ENCODE measurements at places on chromosomes 6 and 20.

DNA sequence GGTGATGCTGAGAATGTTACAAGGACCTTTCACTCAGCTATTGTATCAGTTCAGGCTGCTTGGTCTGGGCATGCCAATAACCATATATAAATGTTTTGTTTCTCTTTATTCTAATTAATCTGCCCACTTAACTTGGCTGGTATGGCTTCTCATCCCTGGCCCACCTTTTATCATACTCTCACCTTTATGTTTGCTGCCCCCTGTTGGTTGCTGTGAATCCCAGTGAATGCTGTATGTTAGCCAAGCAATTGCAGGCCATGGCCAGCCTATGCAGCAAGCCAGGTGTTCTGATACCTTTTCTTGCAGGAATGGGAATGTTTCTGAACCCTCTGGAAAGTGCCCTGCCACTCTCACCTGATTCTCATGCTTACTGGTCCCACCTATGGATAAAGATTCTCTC lies 54.6 kb downstream of the PCSK2 start:
- no peak for DNase-seq

GRCh38 chr6:109164331-109164730 lies 69.0 kb downstream of the CEP57L1 start:
- no peak for DNase-seq

GRCh38 chr6:39907871-39908575 lies 26.2 kb downstream of the MOCS1 start:
- no peak for DNase-seq

DNA sequence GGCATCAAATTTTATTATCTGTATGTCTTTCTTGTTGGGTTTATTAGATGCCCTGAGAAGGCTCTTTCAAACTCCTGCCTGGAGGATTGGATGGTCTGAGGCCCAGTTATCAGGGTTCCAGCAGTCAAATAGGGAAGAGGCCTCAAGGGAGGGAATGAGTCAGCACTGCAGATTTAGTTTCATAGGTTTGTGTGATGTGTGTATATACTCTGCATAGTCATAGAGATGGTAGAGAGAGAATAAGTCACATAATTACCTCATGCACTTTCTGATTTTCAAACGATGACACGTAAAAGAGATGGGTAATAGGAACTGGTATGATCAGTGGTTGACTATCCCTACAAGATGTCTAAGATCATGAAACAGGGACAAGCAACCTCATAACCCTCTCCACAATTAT lies 82.1 kb downstream of the ADAT2 start:
- no peak for DNase-seq

DNA sequence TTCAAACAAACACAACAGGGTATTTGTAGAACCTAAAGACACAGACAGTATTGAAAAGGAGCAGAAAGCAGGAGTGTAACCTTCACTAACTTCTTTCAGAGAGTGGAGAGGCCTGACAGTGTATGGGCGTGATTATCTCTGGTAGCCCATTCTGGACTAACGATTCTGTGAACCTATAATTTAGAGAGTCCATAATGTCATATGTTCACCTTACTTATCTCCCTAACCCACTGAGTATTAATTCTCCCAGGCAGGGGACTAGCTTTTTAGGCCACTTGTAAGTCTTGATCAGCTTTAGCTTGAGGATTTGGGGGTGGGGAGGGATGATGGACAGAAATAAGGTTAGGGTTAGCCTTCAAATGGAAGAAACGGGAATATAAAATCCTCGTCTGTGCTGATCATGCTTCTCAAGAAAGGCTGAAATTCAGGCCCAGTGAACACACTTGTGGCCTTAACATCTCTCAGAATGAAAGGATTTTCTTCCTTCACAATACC lies 2.8 kb upstream of the PARD6B start:
- DNase-seq: no peak

- DNase-seq: no peak
These were observed 31.4 kb downstream of the GCLC start for GRCh38 chr6:53513519-53513966.

GRCh38 chr6:5968817-5969734 lies 37.6 kb downstream of the NRN1 start:
- no peak for DNase-seq

DNA sequence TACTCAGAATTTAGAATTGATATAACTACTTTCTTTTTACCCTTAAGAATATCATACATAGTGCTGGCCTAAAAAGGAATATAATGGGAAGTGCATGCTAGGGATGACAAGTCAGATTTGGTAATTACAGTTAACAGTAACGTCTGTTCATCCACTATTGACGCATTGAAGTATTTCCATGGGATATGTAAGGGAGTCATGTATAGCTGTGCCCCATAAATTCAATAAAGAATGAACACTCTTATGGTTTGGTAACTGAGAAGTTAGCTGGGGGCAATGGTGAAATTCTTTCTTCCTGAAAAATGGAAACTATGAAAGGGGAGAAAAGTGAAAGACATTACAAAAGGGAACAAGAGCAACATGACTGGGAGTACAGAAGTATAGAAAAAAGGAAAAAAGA lies 2.6 kb upstream of the COL19A1 start:
- DNase-seq: no peak

GRCh38 chr6:113127786-113128419 lies 729.2 kb upstream of the MARCKS start:
- DNase-seq: no peak

DNA sequence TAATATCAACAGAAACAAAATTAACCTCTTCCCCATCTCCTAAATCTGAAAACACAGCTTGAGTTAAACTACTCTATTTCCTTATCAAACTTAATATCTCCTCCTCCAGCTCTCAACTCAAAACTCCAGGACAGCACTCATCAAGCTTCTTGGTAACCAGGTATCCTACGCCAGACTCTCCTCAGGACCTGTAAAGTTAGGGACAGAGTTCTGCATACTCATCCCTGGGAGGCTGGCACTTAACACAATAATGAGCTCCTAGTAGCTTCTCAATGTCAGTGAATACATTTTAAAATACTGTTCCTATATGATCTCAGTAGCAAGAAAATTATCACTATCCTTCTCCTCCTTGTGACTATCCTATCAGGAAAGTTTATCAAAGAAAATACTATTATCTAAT lies 240.3 kb downstream of the PTPRK start:
- DNase-seq: no peak

- no peak for DNase-seq
These were observed 39.5 kb upstream of the VAPB start for GRCh38 chr20:58349570-58349969.

DNA sequence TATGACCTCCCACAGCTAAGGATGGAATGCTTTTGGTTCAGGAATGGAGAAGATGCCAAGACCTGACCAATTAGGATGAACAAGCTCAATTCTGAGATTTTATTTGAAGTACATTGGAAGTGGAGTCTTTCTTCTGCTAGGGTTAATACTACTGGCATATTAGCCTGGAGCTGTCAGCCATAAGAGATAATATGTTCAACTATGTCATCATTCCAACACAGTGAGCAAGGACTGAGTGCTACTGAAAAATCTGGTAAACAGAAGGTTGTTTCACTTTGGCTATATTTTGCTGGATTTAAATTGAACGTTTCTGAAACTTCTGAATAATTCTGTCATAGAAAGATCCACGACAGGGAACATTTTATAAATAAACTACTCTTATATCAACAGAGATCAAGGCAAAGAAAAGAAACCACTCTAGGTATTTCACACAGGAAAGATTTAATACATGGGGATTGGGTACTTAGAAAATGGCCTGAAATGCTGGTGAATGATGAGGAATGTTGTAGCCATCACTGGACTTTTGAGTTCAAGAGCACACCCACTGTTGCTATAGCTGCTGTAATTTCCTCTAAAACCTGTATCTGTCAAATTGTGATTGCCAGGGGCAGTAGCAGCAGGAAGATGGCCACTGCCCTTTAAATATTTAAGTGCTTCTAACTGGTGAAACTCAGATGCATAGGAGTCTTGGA lies 200.5 kb downstream of the PLCB4 start:
- no peak for DNase-seq

- DNase-seq: no peak
These were observed 63.2 kb upstream of the DUSP22 start for GRCh38 chr6:228881-229651.

DNA sequence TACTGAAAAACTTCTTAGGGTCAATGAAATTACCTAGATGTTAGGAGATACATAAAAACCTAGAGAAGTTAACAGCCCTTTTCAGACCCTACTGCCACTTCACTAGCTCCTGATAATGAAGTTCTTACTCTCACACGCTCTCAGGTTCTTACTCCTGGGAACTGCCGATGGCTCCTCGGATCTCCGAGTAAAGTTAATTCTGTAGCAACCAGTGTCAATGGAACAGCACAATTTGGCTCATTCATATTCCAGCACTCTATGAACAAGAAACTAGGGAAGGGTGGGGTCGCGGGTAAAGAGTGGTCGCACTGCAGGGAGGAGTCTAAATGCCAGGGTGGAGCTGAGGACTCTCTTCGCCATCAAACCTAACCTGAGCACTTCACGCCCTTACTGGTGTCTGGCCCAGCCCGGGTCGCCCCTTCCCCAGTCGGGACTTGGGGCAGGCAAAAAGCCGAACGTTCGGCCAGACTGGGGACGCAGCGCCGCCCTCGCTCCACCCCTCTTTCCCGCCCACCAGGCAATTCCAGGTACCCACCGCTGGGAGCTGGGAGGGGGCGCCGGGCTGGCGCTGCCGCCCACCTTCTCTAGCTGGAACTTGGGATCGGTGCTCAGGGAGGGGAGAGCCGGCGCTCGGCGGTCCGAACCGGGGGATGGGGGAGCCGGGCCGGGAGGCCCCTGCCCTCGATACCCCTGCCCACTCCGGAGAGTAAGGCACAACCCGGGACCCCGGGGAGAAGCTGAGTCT lies 744 bp downstream of the RAB23 start:
- DNase-seq: no peak

- DNase-seq: no peak
These were observed 75.2 kb upstream of the GLP1R start for GRCh38 chr6:38973178-38974057.

GRCh38 chr6:80227545-80228105 lies 121.2 kb downstream of the BCKDHB start:
- DNase-seq: no peak

- no peak for DNase-seq
These were observed 145.7 kb upstream of the PHACTR3 start for GRCh38 chr20:59458645-59459044.

DNA sequence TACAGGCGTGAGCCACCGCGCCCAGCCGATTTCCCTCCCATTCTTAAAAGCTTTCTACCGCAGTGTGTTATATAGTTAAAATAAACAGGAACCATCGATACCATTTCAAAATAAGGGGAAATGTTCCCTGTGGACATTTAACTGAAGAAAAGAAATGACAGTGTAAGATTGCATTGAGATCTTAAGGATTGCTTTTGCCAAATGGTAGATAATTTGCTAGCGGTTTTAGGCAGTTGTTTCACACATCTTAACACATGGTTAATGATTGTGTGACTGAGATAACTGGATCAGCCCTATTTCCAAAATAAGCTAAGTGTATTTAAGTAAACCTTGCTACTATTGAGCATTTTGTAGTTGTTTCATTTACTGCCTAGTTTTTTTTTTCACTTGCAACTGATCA lies 15.6 kb downstream of the STX16 start:
- no peak for DNase-seq

DNA sequence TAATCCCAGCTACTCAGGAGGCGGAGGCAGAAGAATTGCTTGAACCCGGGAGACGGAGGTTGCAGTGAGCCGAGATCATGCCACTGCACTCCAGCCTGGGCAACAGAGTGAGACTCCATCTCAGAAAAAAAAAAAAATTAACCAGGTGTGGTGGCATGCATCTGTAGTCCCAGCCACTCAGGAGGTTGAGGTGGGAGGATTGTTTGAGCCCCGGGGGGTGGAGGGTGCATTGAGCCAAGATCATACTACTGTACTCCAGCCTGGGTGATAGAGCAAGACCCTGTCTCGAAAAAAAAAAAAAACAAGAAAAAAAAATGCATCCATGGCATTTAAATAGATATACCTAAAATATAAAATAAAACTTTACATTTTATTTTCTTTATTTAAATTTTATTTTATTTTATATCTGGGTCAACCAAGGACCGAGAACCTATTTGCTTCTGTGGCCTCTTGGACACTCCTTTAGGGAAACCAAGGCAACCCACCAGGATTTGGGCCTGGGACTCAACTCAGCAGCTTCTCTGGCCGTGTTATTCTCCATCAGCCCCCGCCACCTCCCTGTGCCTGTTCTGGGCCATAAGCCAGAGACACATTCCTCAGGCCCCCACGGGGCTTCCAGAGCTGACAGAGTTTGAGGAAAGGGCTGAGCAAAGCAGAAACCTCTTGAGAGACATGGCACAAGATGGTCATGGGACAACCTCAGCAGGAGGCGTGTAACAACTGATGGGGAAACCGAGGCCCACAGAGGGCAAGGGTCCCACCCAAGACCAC lies 6.2 kb downstream of the SNTA1 start:
- DNase-seq: no peak

- no peak for DNase-seq
These were observed 232.3 kb downstream of the GMPR start for GRCh38 chr6:16470502-16471221.

DNA sequence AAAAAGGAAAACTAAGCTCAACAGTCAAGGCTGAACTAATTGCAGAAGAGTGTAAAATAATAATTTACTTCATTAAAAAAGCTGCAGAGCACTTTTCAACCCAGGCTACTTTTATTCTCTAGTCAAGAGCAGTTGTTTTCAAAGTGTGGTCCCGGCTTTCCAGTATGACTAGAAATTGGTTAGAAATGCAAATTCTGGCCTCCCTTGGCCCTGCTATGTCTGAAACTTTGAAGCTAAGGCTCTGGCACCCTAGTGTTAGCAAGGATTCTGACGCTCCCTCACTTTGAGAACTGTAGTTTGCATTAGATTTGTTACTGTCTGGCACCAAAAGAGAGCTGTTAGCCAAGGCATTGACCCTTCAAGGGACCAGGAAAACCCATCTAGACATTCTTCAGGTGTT lies 9.5 kb upstream of the NXT1 start:
- DNase-seq: no peak

DNA sequence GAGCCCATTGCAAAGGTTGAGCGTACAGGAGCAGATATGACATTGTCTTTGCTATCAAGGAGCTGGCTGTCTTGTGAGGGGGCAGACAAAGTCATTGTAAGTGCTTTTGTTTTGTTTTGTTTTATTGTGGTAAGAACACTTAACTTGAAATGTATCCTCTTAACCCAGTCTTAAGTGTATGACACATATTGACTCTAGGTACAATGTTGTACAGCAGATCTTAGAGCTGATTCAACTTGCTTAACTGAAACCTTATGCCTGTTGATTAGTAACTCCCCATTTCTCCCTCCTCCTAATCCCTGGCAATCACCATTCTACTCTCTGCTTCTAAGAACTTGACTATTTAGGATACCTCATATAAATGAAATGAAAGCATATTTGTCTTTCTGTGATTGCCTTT lies 429.0 kb downstream of the BMP2 start:
- no peak for DNase-seq

Measured in cortex of kidney (tissue), 1 donor.